CD4-positive, alpha-beta memory T cell (primary cell): ENCODE measurements at places on chromosomes 7 and 10.
A peak's percentile ranks its signal among the peaks of the same experiment; 100 is the strongest.

- DNase-seq = no peak
Observed at GRCh38 chr10:107647462-107647861, 483.0 kb upstream of the SORCS1 start.

- DNase-seq = no peak
Observed at GRCh38 chr10:132466520-132467463, 69.8 kb downstream of the PWWP2B start.

DNA sequence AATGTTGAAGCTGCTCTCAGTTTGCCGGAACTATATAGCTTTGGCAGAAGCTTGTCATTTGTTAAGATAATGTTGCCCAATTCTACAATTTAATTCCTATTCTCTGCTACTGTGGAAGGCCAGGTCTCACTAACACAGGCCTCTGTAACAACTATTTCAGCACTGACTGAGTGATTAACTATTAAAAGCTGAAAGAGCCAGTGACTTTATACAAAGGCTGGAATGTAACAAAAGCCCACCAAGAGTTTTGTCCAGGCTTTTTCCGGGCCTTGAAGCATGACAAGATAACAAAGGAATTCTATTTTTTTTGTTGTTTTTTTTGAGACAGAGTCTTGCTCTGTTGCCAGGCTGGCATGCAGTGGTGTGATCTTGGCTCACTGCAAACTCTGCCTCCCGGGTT is 795.6 kb downstream of the PHTF2 start:
- DNase-seq = no peak

DNA sequence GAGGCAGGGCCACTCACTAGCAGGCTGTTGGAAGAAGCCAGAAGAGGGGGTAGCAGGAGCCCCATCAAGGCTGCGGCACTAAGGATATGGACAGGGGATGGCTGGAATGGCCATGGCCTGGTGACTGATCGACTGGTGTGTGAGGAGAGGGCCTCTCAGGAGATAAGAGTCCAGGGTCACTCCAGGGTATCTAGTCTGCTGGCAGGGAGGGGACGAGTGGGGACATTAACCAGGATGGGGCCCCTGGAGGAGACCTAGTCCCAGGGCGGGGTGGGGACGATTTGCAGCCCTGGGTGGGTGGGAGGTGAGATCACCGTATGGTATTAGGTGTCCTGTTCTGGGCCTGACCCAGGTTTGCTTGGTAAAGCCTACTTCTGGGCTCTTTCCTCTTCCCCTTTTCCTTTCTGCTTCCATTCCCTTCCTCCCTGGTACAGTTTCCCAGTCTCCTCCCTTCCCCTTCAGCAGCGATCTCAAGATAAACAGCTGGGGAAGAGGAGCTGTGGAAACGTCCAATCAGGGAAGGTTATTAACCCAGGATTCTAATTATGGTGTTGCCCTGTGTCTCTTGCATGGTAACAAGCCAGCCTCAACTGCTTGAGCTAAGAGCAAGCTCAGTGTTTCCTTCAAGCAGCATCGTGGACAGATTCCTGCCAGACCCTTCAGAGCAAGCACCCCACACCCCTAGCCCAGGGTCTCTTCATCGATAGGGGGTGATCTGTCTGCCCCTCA is 233.2 kb downstream of the RPS24 start:
- no peak for DNase-seq

- no peak for DNase-seq
Observed at GRCh38 chr7:90402785-90403173, 482 bp upstream of the CLDN12 start.

GRCh38 chr10:130009228-130009627 is 45.2 kb upstream of the EBF3 start:
- DNase-seq = no peak

- DNase-seq = peak; percentile 9
Observed at GRCh38 chr7:37081436-37081835, 357.1 kb upstream of the AOAH start.

DNA sequence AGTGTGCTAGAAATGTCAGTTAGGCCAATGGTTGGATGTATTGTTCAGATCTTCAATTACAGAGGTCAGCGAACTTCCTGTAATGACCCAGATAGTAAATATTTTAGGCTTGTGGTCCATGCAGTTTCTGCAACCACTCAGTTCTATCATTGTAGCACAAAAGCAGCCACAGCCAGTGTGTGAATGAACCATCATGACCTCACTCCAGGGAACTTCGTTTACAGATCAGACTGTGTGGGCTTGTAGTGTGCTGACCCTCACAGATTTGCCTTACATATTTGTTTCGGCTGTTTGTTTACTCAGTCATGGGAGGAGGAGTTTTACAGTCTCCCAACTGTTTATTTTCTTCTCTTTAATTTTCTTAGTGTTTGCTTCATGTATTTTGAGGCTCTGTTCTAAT is 55.4 kb downstream of the LANCL2 start:
- DNase-seq = no peak
